Activated naive CD8-positive, alpha-beta T cell treated with anti-CD3 and anti-CD28 coated beads, Interleukin-2, amount 10 ng/mL, durations not matched to agents 7 days and 5 days (primary cell): ENCODE measurements at places on chromosomes 5 and 9. TPM values are rescaled to one million over a fixed set of nuclear protein-coding genes. Genes with fewer than 3 reads are reported as not detected.

GRCh38 chr5:108481355-108481931 lies 99.5 kb upstream of the FBXL17 start:
- no peak overlapping the region for H3K27ac ChIP-seq
- no peaks in the 10 kb centered on the region for H3K36me3 ChIP-seq
- no peak for DNase-seq
- H3K4me3 ChIP-seq: no peak overlapping the region

DNA sequence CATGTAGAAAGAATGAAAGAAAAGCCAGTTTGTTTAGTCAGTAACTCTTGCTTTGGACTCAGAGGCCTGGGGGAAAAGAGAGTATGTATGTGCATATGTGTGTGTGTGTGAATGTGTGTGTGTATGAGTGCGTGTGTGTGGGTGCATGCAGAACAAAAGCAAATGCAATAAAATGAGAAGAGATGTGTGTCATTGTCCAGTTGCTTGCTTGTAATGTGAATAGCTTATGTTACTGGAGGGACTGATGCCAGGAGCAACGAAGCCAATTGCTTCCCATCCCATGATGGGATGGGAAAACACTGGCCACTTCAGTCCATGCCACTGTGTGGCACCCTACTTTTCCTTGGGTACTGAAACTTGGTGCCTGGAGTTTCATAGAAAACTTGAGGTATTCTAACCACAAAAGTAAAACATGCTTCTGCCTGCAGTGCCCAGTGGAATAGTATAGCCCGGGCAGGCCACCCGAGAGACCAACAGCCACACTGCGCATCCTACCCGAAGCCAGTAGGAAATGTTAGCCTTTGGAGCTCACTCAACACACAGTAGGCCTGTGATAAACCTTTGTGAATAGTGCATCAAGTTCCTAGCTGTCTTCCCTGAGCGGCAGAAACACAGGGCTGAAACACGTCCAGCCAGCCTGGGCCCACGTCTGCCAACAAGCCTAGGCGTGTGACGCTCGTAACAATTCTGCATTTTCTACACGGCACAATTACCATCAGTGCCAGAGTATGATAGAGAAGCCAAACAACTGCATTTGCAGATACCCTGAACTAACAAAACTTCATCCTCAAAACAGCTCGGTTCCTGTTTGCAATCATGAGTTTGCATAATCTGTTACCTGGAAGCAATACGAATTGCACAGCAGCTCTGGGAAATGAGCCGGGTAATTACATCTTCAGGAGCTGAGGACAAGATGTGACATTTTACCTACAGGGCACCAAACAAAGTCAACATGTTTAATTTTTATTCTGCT lies 198.1 kb downstream of the SYK start:
- peaks cover 9% of the 10 kb centered on the region for H3K27me3 ChIP-seq
- no peak overlapping the region for H3K4me3 ChIP-seq
- H3K27ac ChIP-seq: no peak overlapping the region
- no peaks in the 10 kb centered on the region for H3K4me1 ChIP-seq

DNA sequence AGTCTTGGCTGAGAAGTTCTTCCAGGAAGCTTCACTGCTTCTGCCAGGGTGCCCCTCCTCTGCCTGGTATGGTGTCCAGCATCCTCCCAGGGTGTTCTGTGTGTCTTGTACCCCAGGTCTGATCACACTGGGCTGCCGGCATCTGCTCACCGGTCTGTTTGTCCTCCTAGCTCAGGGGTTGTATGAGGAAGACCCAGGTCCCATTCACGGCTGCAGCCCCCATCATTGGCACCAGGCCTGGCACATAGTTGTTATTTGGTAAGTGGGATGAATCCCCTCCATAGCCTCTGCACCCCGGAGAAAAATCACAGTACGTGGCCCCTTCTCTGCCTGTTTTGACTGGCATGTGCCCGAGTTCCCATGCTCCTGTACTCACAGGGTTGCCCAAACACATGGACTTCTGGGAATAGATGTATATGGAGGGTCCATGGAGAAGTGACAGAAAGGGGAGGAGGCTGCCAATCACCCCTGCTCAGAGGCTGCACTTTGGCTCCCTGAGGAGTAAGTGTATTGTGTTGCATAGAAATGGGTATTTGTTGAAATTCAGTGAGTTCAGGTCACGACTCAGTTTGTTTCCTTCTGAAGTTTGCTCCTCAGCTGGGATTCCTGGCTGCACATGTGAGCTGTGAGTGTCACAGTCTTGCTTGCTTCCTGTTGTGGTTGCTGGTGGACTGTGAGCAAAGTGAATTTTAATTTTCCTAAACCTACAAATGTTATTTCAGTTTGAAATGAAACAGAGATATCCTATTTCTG lies 96.2 kb downstream of the HSPA4 start:
- peaks cover 2% of the 10 kb centered on the region for H3K27me3 ChIP-seq
- H3K27ac ChIP-seq: no peak overlapping the region
- peaks cover 9% of the 10 kb centered on the region for H3K4me1 ChIP-seq

GRCh38 chr5:130164966-130165365 lies 260.7 kb downstream of the CHSY3 start:
- no peaks in the 10 kb centered on the region for H3K4me1 ChIP-seq
- H3K4me3 ChIP-seq: no peak overlapping the region
- H3K27ac ChIP-seq: no peak overlapping the region
- no peak for DNase-seq

GRCh38 chr9:132425675-132426062 lies 15.7 kb downstream of the CFAP77 start:
- no peaks in the 10 kb centered on the region for H3K4me1 ChIP-seq
- DNase-seq: no peak
- no peak overlapping the region for H3K4me3 ChIP-seq
- peaks cover 65% of the 10 kb centered on the region for H3K27me3 ChIP-seq
- no peak overlapping the region for H3K27ac ChIP-seq

GRCh38 chr5:8577792-8578191 lies 708.8 kb downstream of the MTRR start:
- no peaks in the 10 kb centered on the region for H3K36me3 ChIP-seq
- no peaks in the 10 kb centered on the region for H3K27me3 ChIP-seq
- H3K4me3 ChIP-seq: no peak overlapping the region
- DNase-seq: no peak

- H3K4me3 ChIP-seq: no peak overlapping the region
- H3K4me1 ChIP-seq: no peaks in the 10 kb centered on the region
- no peak for DNase-seq
- no peaks in the 10 kb centered on the region for H3K36me3 ChIP-seq
- no peaks in the 10 kb centered on the region for H3K27me3 ChIP-seq
Observed at GRCh38 chr9:130636648-130637020, 27.8 kb upstream of the PRDM12 start.

- no peak overlapping the region for H3K4me3 ChIP-seq
- H3K36me3 ChIP-seq: peaks cover 7% of the 10 kb centered on the region
Observed at GRCh38 chr9:93664549-93665120, 88.3 kb downstream of the PHF2 start.

DNA sequence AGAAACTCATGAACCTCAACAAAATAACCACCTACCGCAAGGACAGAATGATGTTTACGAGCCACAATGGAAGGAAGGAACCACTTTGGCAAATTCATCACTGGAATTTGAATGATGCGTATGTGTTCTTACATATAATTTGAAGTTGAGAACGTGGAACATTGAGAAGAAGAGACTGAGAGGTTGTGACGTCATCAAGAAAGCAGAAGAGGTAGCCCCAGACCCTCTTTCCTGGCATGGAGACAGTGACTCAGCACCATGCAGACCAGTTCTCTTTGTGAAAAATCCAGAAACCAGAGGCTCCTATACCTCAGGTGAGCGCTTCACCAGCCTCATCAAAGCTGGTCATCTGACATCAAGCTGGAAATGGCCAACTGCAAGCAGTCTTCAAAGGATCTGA lies 124.5 kb downstream of the PDZD2 start:
- no peaks in the 10 kb centered on the region for H3K4me1 ChIP-seq
- no peak overlapping the region for H3K27ac ChIP-seq
- no peak overlapping the region for H3K4me3 ChIP-seq
- H3K27me3 ChIP-seq: peaks cover 4% of the 10 kb centered on the region
- DNase-seq: no peak

DNA sequence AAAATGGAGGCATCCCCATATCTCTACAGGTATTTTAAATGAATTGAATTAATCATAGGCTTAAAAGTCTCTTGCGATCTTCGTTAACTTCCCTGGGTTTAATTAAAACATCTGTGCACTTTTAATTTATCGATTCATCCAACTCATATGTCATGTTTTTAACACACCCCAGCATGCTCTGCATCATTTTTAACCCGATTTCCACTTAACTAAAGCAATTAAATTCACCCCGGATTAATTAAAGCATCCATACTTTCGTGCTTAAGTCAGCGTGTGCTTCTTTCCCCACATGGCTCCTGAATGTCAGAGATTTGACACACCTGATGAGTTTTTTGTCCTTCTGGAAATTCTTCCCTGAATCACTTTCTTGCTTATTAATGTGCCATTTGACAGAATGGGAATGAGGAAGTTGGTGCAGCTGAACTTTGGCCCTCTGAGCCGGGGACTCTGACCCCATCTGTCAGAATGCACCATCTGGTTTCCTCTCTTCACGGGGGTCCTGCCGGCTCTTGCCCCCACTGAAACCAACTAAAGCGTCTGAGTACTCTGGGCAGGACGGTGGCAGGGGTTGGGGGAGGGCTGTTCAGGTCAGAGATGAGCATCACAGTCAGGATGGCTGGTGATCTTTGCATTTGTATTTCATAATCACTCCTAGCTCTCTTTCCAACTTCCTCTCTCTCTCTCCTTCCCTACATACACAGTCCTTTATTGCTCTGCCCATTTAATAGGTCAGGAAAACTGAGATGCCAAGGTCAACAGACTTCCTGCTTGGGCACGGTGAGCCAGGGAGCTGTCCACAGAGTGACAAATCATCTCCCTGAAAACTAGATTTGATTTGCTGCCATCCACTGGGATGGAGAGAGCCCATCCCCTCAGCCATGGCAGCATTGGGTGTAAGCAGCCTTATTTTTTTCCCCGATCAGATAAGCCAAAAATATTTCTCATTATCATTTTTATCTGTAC lies 180.3 kb upstream of the WWC1 start:
- peaks cover 7% of the 10 kb centered on the region for H3K27me3 ChIP-seq
- H3K4me3 ChIP-seq: no peak overlapping the region
- DNase-seq: no peak
- no peaks in the 10 kb centered on the region for H3K36me3 ChIP-seq
- H3K4me1 ChIP-seq: no peaks in the 10 kb centered on the region

GRCh38 chr9:119181561-119181960 lies 187.7 kb downstream of the BRINP1 start:
- no peak overlapping the region for H3K4me3 ChIP-seq
- DNase-seq: no peak
- H3K27ac ChIP-seq: no peak overlapping the region
- no peaks in the 10 kb centered on the region for H3K4me1 ChIP-seq
- H3K36me3 ChIP-seq: no peaks in the 10 kb centered on the region

DNA sequence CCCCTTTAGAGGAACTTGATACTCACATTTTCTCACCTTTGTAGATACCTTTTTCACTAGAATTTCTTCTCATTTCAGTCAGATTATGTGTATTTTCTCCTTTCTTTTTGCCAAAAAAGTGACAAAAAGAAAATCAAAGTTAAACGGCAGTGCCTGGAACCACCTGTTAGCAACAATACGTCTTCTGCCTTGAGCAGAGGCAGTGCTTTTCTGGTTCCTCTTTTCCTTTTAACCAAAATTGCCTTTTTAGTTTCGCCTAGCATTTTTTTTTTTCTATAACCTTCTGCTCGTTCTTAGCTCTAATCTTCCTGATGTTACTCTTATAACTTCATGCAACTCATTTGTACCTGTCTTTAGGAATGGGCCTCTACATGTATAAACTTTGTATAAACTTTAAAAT lies 26.1 kb downstream of the SMIM32 start:
- H3K4me3 ChIP-seq: no peak overlapping the region
- no peaks in the 10 kb centered on the region for H3K27me3 ChIP-seq
- H3K27ac ChIP-seq: no peak overlapping the region
- H3K4me1 ChIP-seq: no peaks in the 10 kb centered on the region
- no peak for DNase-seq
- H3K36me3 ChIP-seq: peaks cover 10% of the 10 kb centered on the region

- peaks cover 11% of the 10 kb centered on the region for H3K27me3 ChIP-seq
- H3K27ac ChIP-seq: no peak overlapping the region
- H3K4me3 ChIP-seq: no peak overlapping the region
- no peak for DNase-seq
Observed at GRCh38 chr5:7805379-7805778, 45.6 kb downstream of the CFAP90 start.

DNA sequence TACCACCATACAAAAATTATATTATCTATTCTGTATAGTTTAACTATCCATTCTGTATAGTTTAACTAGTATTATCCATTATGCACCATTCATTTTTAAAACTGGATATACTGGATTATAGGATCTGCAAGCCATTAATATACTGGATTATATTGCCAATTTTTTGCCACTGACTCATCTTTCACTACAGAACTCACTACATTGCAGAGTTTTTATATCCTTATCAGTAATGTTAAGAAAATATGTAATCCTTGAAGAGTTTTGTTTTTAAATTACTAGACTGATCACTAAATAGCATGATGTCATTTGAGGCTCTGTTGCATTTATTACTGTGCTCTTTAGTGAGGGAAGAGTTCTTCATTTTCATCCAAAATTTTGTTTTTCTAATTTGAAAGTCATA lies 109.8 kb upstream of the SNX2 start:
- H3K27ac ChIP-seq: no peak overlapping the region
- H3K4me3 ChIP-seq: no peak overlapping the region
- no peaks in the 10 kb centered on the region for H3K4me1 ChIP-seq
- H3K36me3 ChIP-seq: no peaks in the 10 kb centered on the region
- peaks cover 6% of the 10 kb centered on the region for H3K27me3 ChIP-seq
- DNase-seq: no peak

DNA sequence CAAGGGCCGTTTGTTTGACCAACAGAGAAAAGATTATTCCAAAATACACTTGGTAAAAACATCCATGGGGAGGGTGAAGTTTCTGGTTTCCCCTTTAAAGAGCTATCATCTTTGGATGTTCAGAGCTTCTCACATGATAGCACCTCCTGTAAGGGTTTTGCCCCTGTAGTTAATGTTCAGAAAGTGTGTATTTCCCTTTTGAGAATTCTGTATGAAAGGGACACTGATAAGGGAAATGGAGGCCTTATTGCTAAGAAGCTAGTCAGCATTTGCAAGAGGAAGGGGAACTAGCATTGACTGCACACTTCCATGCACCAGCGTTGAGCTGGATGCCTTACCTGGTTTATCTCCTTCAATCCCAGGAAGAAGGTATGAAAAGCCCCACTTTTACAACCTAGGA lies 31.5 kb upstream of the C5orf58 start:
- H3K36me3 ChIP-seq: no peaks in the 10 kb centered on the region
- peaks cover 9% of the 10 kb centered on the region for H3K27me3 ChIP-seq
- no peaks in the 10 kb centered on the region for H3K4me1 ChIP-seq
- H3K27ac ChIP-seq: no peak overlapping the region

- peaks cover 43% of the 10 kb centered on the region for H3K27me3 ChIP-seq
- no peak overlapping the region for H3K27ac ChIP-seq
- H3K4me1 ChIP-seq: peaks cover 17% of the 10 kb centered on the region
- no peak for DNase-seq
Observed at GRCh38 chr5:142326480-142326938, 1.7 kb upstream of the SPRY4 start.

Gene ARHGEF39
- total RNA-seq: 13.4 TPM

Gene VLDLR
- total RNA-seq: 7.4 TPM

Gene MUSK
- not detected for total RNA-seq

Gene IFNE
- 0.61 TPM for total RNA-seq

Gene SPATA31C1
- total RNA-seq: not detected

Gene GALT
- total RNA-seq: 119 TPM

Gene NR2F1-AS1
- total RNA-seq: not detected

Gene TIGD6
- total RNA-seq: 3.4 TPM
